Glutamatergic neuron (in vitro differentiated cells): ENCODE measurements at places on chromosomes 7 and 10. TPM values are rescaled to one million over a fixed set of nuclear protein-coding genes. Genes with fewer than 3 reads are reported as not detected.

Gene DIP2C
- 52.6 TPM for total RNA-seq

Gene SLC26A3
- not detected for total RNA-seq

Gene ORAI2
- 31.8 TPM for total RNA-seq

Gene TMEM139
- not detected for total RNA-seq

Gene EXOC6
- 9.1 TPM for total RNA-seq

Gene MRLN
- not detected for total RNA-seq

Gene SPDYE5
- not detected for total RNA-seq

Gene EGFR
- 12.8 TPM for total RNA-seq

Gene ZPBP
- not detected for total RNA-seq

Gene EPO
- total RNA-seq: not detected
